ENCODE measurements at places on chromosomes 5 and 9.

DNA sequence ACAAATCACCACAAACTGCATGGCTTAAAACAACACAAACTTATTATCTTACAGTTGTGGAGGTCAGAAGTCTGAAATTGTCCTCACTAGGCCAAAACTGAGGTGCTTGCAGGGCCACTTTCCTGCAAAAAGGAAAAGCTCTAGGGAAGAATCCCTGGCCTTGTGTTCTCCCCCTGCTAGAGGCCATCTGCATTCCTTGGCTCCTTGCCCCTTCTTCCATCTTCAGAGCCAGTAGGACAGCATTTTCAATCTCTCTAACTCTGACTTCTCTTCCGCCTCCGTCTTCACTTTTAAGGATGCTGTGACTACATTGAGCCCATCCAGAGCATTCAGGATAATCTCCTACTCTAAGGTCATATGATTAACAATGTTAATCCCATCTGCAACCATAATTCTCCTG, 236.6 kb downstream of the CDK5RAP2 start:
- DNase-seq = no peak

- DNase-seq = no peak
These were observed 369.6 kb upstream of the SEMA6A start for GRCh38 chr5:116944183-116944582.

- no peak for DNase-seq
These were observed 170.1 kb upstream of the PITX1 start for GRCh38 chr5:135204151-135204600.

- no peak for DNase-seq
These were observed 79.5 kb downstream of the OSMR start for GRCh38 chr5:38925154-38925925.

DNA sequence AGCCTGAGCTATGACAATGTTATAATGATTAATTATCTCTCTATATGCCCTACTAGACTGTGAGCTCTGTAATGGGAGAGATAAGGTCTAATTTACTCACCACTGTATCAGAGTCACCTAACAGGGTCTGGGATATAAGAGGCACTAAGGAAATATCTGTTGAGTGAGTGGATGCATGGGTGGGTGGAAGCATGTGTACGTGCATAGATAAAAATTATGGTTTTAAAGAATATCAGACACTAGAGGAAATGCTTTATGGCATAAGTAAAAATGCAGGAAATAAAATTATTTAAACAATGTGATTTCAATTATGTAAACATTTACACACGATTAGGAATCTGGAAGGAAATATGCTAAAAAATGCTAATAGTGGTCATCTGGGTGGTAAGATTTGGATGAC, 137.8 kb downstream of the SPOCK1 start:
- DNase-seq = no peak

- DNase-seq = no peak
These were observed 460.8 kb downstream of the MTRR start for GRCh38 chr5:8329773-8330172.

DNA sequence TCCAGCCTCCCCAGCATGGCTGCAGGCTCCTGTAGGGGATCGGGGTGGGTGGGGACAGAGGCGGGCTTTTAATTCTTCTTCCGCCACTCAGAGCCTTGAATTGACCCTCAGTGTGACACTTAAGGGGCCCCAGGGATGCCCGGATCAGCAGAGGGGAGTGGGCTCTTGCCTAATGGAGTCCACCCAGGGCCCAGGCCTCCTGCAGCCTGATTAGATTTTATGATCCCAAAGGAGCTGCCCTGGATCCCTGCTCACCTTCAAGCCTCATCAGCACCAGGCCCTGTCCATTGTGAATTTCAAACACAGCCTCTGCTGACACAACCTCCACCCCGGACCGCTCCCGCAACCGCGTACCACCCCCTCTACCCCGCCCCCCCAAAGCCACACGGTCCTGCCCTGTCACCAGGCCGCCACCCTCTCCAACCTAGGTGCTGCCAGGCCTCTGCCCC, 214.1 kb upstream of the IER5L start:
- no peak for DNase-seq

GRCh38 chr5:150540615-150541396, 32.9 kb downstream of the NDST1 start:
- DNase-seq = no peak

GRCh38 chr5:177509381-177509951, at the start of gene DOK3:
Gene DOK3 (minus strand): TSS chr5:177509826. CDS start chr5:177509540, 286 bp downstream.
- DNase-seq = no peak

DNA sequence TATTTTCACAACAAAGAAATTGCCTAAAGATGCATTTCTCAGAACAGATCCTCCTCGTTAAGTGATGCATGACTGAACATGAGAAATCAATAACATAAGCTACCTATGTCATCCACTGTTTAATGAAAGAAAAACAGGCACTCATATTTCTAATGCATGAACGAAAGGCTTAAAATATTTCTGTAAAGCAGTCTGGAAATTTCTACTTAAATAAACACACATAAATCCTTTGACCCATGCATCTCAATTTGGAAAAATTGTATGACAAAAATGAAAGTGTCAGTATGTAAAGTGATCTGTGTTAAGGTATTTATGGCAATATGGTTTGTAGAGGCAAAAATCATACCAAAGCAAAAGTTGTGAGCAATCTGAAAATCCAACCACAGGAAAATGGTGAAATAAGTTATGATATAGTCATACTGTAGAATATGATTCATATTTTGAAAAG, 399.2 kb upstream of the GRAMD2B start:
- no peak for DNase-seq

DNA sequence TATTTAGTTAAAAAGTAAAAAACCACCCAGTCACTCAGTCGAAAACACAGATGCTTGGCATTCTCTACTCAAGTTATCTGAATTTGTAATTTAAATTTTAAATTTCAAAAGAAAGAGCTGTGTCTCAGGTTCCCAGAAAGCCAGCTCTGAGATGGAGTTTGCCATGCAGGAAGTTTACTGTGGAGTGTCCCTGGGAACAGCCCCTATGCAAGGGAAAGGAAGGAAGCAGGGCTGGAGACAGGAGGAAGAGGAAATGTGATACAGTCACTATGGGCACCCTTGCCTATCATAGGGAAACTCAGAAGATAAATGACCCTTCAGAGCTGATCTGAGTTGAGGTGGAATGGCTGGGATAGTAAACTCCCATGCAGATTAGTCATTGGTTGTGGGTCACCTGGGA, 408.8 kb upstream of the ACTBL2 start:
- DNase-seq = no peak

GRCh38 chr9:133589454-133590227, 19.5 kb downstream of the FAM163B start:
- no peak for DNase-seq

DNA sequence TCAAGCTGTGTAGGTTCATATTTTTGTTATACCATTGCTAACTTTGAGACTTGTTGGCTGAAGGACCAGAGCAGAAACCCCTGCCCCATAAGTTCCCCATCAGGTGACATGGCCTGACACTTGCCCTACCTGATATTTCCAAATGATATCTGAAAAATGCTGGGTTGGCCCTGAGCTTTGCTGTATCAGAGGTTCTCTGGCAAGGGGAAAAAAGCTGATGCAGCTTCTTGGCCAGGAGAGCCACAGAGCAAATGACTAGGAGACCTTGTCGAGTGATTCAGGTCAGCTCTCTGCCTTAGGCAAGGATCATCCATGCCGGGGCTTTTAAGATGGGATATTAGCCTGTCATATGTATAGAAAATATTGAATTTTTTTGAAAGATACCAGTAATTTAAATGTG, 2.9 kb upstream of the MEGF9 start:
- no peak for DNase-seq

DNA sequence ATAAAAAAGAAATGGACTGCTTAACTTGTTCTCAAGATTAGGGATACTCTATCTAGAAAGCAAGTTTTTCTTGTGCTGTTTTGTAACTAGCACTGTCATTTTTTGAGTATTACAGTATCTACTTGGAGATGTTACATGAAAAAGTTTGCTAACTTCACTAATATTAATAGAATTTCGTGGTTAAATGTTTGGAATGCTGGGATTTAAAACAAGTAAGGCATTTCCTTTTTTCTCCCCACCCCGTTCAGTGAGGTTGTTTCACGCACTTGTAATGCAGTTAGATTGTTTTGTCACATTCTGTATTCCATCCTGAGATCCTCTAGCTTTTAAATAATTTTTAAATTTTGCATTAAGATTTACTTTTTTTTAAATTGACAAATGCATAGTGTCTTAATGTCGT, 20.0 kb upstream of the TEK start:
- no peak for DNase-seq

GRCh38 chr5:43281840-43282658, 31.2 kb downstream of the HMGCS1 start:
- no peak for DNase-seq

- DNase-seq = no peak
These were observed 562.6 kb downstream of the NR2F1-AS1 start for GRCh38 chr5:93018461-93018860.

DNA sequence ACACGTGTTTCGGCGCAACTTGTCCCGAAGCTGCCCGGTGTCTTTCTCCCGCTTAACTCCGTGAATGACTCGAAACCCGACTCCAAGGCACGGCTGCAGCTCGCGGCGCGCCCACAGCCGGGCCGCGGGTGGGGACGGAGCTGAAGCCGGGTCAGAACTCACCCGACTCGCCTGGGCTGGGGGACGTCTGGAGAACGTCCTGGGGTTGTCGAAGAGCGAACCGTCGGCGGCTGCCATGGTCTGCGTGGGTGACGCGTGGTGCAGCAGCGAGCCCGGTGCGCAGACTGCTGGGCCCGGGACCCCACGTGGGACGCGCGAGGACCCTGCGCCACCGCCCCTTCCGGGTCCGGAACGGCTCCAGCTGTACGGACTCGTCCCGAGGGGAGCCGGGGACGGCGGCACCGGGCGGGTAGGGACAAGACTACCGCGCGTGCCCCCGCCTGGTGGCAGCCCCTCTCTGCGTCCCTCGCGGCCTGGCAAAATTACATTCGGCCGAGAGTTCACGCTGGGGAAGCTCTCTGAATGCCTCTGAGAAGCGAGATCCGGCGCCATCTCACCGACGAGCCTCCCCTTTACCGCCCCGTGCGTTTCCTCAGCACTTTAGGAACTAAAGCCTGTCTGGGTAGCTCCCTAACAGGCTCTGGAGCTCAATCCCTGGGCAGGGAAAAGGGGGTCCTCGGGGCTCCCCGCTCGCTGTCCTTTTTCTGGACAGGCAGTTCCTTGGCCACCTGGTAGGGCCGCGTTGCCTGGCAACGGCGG, at the start of gene DDX31:
TSS of gene DDX31 (minus strand) at position 286 of the 759 bp plus-strand sequence. CDS start at position 237, 49 bp downstream.
- DNase-seq = peak; percentile 86

DNA sequence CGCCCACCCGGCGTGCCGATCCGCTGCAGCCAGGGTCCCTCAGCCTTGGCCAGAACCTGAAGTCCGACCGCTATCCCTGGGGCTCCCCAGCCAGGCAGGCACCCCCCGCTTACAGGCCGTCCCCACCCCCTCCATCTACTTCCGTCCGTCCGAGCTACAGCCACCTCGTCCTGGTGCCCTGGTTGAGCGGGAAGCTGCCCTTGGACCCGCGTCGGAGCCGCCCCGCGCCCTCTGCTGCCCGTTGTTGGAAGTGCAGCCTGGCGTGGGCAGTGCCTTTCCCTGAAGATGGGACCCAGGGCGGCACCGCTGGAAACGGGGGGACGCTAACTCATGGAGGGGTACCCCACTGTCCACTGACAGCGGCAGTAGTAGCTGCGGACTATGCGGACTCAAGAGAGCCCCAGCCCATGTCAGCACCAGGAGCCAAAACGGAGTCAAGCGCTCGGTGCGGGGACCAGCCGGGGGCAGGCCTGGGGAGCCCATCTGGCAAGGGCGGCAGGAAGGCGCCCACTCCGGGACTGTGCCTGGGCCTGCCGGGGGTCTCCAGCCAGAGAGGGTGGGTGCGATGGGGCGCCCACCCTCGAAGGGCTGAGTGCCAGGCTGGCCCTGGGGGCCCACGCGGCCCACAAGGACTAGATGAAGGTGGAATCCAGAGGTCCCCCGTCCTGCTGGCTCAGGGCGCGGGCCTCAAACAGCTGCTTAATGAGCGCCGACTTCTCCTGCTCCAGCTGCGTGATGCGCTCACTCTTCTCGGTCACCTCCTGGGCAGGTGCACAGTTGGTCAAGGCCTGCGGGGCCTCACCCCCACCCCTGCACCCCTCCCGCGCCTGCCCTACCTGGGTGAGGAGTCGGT, 6.1 kb downstream of the SAPCD2 start:
- DNase-seq = peak; percentile 77

- no peak for DNase-seq
These were observed 78.2 kb downstream of the FAM114A2 start for GRCh38 chr5:153960269-153961215.

GRCh38 chr5:27475063-27475462, 436.7 kb upstream of the CDH9 start:
- DNase-seq = no peak

DNA sequence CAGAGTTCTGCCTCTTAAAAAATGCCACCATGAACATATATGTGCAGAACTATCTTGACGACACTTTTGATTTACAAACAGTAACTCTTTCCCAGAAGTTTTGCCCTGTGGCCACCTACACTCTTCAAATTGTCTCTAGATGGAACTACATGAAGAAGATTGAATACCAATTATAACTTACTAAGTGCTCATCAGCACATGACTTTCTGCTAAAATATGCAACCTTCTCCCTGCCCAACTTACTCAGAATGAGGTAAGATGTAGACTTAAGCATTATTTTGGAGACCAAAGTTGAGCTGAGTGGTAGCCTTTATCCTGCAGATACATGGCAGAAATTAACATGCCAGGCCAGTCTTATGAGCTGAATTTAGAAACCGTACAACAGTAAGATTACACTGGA, 105.4 kb downstream of the SEMA5A start:
- DNase-seq = no peak

GRCh38 chr9:90368928-90369327, 273.7 kb downstream of the DIRAS2 start:
- no peak for DNase-seq

DNA sequence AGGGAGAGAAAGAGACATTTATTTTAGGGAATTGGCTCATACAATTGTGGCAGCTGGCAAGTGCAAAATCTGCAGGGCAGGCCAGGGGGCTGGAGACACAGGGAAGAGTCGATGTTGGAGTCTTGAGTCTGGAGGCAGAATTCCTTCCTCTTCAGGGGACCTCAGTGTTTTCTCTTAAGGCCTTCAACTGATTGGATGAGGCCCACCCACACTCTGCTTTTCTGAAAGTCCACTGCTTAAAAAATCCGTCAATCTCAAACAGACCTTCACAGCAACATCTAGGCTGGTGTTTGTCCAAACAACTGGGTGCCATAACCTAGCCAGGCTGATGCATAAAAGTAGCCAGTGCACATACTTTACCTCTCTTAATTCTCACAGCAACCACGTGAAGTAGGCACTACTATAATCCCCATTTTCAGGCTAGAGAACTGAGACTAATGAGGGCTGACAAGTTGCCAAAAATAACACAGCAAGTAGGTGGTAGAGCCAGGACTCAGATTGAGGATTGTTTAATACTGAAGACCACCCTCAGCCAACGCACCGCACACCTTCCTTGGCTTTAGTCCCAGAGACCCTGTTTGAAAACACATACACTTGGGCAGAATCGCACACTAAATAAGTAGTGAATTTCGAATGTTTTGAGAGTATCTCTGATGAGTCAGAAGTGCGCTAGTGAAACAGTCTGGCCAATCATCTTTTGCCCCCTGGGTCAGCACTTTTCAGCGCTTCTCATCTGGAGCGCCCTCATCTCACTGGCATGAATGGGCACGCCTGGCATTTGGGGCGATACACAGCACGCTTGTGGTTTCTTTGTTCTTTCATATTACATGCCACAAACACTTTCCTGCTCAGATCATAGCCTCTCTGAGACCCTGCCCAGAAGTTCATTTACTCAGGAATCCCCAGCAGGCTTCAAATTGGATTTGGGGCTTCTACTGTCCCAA, 591.4 kb downstream of the CCDC171 start:
- DNase-seq = no peak
